ENCODE measurements at places on chromosomes 12 and 14. TPM values are rescaled to one million over a fixed set of nuclear protein-coding genes. Genes with fewer than 3 reads are reported as not detected.

- H3K4me1 ChIP-seq = peaks cover 33% of the 10 kb centered on the region
- DNase-seq = no peak
- no peaks in the 10 kb centered on the region for H3K36me3 ChIP-seq
- peak overlapping the region; percentile 77 for H3K27ac ChIP-seq
- no peak overlapping the region for H3K4me3 ChIP-seq
Measured at GRCh38 chr14:101823511-101824120, 62.1 kb downstream of the PPP2R5C start.

GRCh38 chr12:16348435-16349130, 1.1 kb downstream of the MGST1 start:
- peak overlapping the region; percentile 50 for H3K4me3 ChIP-seq
- H3K36me3 ChIP-seq = no peaks in the 10 kb centered on the region
- DNase-seq = no peak
- H3K27me3 ChIP-seq = no peaks in the 10 kb centered on the region

DNA sequence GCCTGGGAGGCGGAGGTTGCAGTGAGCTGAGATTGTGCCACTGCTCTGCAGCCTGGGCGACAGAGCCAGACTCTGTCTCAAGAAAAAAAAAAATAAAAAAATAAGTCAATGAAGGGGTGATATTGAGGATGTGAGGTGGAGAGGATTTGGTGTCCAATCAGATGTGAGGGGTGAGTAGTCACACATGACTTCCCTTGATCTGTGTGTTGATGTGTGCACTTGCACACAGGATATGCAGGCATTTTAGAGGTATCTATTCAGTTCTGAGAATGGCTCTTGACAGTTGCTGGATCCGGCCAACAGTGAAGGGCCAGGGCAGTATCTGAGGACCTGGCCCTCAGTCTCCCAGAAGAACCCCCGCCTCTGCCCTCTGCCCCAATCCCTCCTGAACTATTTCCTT, 7.8 kb upstream of the SP7 start:
- H3K27ac ChIP-seq = no peak overlapping the region
- H3K27me3 ChIP-seq = no peaks in the 10 kb centered on the region
- DNase-seq = no peak
- H3K4me1 ChIP-seq = peaks cover 16% of the 10 kb centered on the region
- H3K36me3 ChIP-seq = no peaks in the 10 kb centered on the region

GRCh38 chr12:26628234-26628633, 204.8 kb downstream of the ITPR2 start:
- DNase-seq = no peak
- H3K4me1 ChIP-seq = no peaks in the 10 kb centered on the region
- peaks cover 6% of the 10 kb centered on the region for H3K36me3 ChIP-seq
- H3K4me3 ChIP-seq = no peak overlapping the region
- H3K27me3 ChIP-seq = no peaks in the 10 kb centered on the region

Gene PPP4R4
- total RNA-seq = 0.75 TPM

All from right atrium auricular region (tissue), 2 donors.